ENCODE measurements at places on chromosomes 5 and 9. TPM values are rescaled to one million over a fixed set of nuclear protein-coding genes. Genes with fewer than 3 reads are reported as not detected.

LYRM7 gene
- 2.9 TPM for total RNA-seq

UBAP2 gene
- 34.0 TPM for total RNA-seq

DMRT3 gene
- total RNA-seq: 8.8 TPM

LRRTM2 gene
- total RNA-seq: 0.33 TPM

SPINK1 gene
- total RNA-seq: not detected

NXNL2 gene
- total RNA-seq: 11.8 TPM

PCDHB3 gene
- total RNA-seq: 0.38 TPM

LYSMD3 gene
- total RNA-seq: 6.5 TPM

SLCO6A1 gene
- not detected for total RNA-seq

NUDT12 gene
- total RNA-seq: 4.6 TPM

FBXW11 gene
- 33.2 TPM for total RNA-seq

RELL2 gene
- total RNA-seq: 4.6 TPM

MYO10 gene
- 26.7 TPM for total RNA-seq

TAS2R1 gene
- total RNA-seq: not detected

ADRA1B gene
- 3.8 TPM for total RNA-seq

NR5A1 gene
- not detected for total RNA-seq

CDO1 gene
- 6.6 TPM for total RNA-seq

XRCC4 gene
- 6.4 TPM for total RNA-seq

DDX31 gene
- total RNA-seq: 13.5 TPM

CERCAM gene
- 147 TPM for total RNA-seq

ABHD17B gene
- total RNA-seq: 15.5 TPM

POLE3 gene
- 20.5 TPM for total RNA-seq

ADAMTSL1 gene
- total RNA-seq: 10.4 TPM

CCDC183 gene
- not detected for total RNA-seq

TRIM36 gene
- 0.76 TPM for total RNA-seq

CFAP90 gene
- 2.2 TPM for total RNA-seq

DOCK8 gene
- 0.49 TPM for total RNA-seq

UBTD2 gene
- 19.1 TPM for total RNA-seq

TOR4A gene
- total RNA-seq: 50.8 TPM

IL13 gene
- total RNA-seq: not detected

FOXD4L3 gene
- total RNA-seq: not detected

MYOZ3 gene
- 1.5 TPM for total RNA-seq

Measured in mesangial cell (primary cell).